ENCODE measurements at places on chromosomes 2 and 18.

DNA sequence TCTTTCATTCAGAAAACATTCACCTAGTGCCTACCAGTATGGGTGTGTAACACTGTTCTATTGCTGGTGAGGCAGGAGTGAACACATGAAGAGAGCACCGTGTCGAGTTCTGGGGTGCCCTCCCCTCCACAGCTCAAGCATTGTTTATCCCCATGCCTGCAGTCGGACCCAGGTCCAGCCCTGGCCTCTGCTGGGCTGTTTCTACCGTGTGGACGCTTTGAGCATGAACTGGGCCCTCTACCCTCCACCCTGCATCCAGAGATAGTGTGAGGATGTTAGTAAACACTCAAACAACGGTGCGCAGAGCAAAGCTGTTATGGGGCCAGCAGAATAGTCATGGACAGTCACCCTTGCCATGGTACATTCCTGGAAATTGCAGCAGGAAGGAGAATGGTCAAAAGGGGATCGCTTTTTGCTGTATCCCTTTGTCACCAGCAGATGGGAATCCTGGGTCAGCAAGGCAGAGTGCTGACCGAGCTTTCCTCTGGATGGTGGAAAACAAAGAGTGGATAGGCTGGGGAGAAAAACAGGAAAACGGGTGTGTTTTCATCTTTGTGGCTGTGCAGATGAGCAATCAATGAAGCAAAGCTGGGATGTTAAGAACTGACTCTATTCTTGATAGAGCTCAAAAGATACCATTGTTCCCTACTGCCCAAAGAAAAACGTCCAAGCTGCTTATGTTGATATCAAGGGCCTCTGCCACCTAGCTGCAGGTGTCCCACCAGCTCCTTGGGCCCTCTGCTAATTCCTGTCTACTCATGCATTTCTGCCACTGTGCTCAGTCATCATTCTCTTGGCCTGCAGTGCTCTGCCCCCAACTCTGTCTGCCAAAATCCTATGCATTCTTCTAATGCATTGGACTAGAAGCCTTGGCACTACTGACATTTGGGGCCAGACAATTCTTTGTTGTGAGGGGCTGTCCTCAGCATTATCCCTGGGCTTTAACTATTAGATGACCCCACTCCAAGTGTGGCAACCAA lies 38.7 kb downstream of the REEP1 start:
- H3K36me3 ChIP-seq, result no peaks in the 10 kb centered on the region
- H3K4me3 ChIP-seq, result no peak overlapping the region
- H3K4me1 ChIP-seq, result peaks cover 15% of the 10 kb centered on the region
- H3K27ac ChIP-seq, result peak overlapping the region; percentile 80
- no peaks in the 10 kb centered on the region for H3K27me3 ChIP-seq

GRCh38 chr18:66994790-66995189 lies 390.9 kb upstream of the CDH19 start:
- no peaks in the 10 kb centered on the region for H3K36me3 ChIP-seq
- H3K27me3 ChIP-seq, result no peaks in the 10 kb centered on the region
- H3K4me3 ChIP-seq, result no peak overlapping the region
- H3K27ac ChIP-seq, result no peak overlapping the region
- no peaks in the 10 kb centered on the region for H3K4me1 ChIP-seq

DNA sequence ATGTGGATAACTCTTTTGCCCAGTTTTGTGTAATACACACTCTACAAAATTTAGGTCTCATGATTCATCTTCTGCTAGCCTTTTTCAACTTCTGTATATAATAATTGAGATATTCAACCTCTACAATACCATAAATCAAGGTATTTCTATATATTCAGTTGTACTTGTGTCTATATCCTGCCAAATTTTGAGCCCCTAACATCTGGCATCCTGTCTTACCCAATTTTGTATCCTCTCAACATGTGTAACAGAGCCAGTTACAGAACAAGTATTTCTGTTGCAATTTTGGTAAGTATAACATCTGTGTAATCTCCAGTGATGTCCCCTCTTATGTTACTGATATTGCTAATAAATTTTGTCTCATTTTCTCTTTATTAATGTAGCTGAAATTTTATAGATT lies 145.8 kb downstream of the TRIB2 start:
- no peak for DNase-seq
- no peaks in the 10 kb centered on the region for H3K36me3 ChIP-seq
- H3K27me3 ChIP-seq, result no peaks in the 10 kb centered on the region
- no peaks in the 10 kb centered on the region for H3K4me1 ChIP-seq
- H3K27ac ChIP-seq, result no peak overlapping the region

DNA sequence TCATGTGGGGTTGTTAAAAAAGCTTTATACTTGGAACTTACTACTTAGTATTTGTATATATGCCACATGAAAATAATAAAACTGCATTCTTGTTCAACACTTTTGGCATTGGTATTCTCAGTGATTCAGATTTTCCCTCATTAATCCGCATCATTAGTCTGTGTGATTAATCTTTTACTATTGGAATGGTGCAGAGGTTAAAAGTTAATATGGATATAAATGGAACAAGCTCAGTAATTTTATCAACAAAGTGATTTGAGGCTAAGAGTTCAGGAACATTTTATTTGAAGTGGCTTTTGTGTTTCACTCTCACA lies 45.4 kb upstream of the REG3G start:
- no peak overlapping the region for H3K4me3 ChIP-seq
- no peaks in the 10 kb centered on the region for H3K36me3 ChIP-seq
- no peak overlapping the region for H3K27ac ChIP-seq
- no peak for DNase-seq

- no peak for DNase-seq
- no peak overlapping the region for H3K4me3 ChIP-seq
- no peaks in the 10 kb centered on the region for H3K4me1 ChIP-seq
- no peaks in the 10 kb centered on the region for H3K27me3 ChIP-seq
- peaks cover 76% of the 10 kb centered on the region for H3K36me3 ChIP-seq
- H3K27ac ChIP-seq, result no peak overlapping the region
Measured at GRCh38 chr2:84435345-84436025, 23.6 kb downstream of the SUCLG1 start.

DNA sequence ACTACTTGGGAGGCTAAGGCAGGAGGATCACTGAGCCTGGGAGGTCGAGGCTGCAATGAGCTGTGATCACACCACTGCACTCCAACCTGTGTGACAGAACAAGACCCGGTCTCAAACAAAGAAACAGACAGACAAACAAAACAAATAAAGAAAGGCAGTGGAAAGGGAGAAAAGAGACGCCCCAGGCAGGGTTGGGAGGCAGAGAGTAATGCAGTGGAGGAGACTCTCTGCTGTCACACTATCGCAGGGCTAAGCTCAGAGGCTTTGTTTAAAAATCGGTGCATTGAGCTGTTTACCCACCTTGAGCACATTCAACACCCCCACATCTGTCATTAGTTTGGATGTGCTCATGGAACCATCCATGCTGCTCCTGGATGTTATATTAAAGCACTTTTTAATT lies 84.2 kb upstream of the RMP24 start:
- H3K36me3 ChIP-seq, result no peaks in the 10 kb centered on the region
- H3K4me1 ChIP-seq, result no peaks in the 10 kb centered on the region
- no peaks in the 10 kb centered on the region for H3K27me3 ChIP-seq
- no peak for DNase-seq

- no peak overlapping the region for H3K27ac ChIP-seq
- DNase-seq, result no peak
- H3K36me3 ChIP-seq, result no peaks in the 10 kb centered on the region
- no peak overlapping the region for H3K4me3 ChIP-seq
- no peaks in the 10 kb centered on the region for H3K27me3 ChIP-seq
Measured at GRCh38 chr2:124713969-124714368, 688.9 kb downstream of the CNTNAP5 start.

DNA sequence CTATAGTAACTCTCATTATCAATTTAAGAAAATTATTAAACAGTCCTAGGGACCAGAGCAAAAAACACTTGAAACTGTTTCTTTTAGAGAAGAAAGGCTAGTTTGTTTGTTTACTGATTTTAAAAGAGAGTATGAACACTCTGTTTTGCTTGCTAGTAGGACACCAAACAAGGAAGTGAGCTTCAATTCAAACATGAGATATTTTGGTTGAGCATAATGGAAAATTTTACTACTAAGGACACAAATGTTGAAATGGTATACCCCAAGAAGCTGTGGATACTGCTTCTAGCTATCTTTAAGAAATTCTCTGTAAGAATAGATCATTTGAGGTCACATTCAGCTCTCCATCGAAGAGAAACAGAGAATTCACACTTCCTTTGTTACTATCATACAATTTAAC lies 216.3 kb upstream of the SMAD7 start:
- H3K27ac ChIP-seq, result no peak overlapping the region
- peaks cover 24% of the 10 kb centered on the region for H3K4me1 ChIP-seq
- H3K36me3 ChIP-seq, result peaks cover 18% of the 10 kb centered on the region
- no peak overlapping the region for H3K4me3 ChIP-seq
- no peaks in the 10 kb centered on the region for H3K27me3 ChIP-seq
- DNase-seq, result no peak

DNA sequence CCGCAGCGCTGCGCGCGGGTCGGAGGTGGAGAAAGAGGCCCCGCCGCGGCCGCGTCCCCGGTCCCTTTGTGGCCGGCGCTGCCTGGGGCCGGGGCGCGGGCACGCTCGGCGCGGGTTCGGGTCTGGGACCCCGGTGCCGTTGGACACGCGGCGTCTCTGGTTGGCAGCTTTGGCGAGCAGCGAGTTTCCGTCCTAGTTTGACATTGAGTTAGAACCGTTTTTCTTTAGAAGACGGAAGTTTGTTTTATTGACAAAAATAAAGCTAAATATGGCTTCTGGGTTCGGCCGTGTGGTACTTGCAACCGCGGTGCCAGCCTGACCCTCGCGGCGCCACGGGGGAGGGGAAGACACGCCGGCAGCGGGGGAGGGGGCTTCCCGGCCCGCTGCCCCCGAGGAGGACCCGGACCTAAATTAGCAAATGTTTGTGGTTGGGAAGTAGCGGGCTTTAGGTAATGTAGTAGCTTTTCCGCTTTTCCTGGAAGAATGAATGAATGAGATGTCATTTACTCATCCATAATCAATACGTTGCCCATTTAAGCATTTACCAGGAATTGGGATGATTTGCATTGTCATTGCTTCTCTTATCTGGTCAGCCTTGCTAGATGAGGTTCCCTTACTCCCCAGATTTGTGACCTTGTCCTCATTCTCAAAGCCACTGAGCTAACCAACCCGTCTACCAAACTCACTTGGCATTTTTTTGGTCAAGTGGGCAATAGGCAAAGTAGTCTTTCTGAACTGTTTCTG lies 530 bp downstream of the GALNT1 start:
- H3K36me3 ChIP-seq, result no peaks in the 10 kb centered on the region
- peak overlapping the region; percentile 75 for H3K27ac ChIP-seq
- H3K4me3 ChIP-seq, result peak overlapping the region; percentile 69
- no peak for DNase-seq
- no peaks in the 10 kb centered on the region for H3K4me1 ChIP-seq
- no peaks in the 10 kb centered on the region for H3K27me3 ChIP-seq

- DNase-seq, result no peak
- H3K27ac ChIP-seq, result no peak overlapping the region
- no peaks in the 10 kb centered on the region for H3K36me3 ChIP-seq
- H3K27me3 ChIP-seq, result no peaks in the 10 kb centered on the region
Measured at GRCh38 chr2:207617011-207617671, 8.1 kb downstream of the METTL21A start.

GRCh38 chr18:12306752-12307700 lies 1.0 kb upstream of the TUBB6 start:
- DNase-seq, result peak; percentile 87
- peak overlapping the region; percentile 98 for H3K27ac ChIP-seq
- peaks cover 16% of the 10 kb centered on the region for H3K36me3 ChIP-seq
- H3K4me3 ChIP-seq, result peak overlapping the region; percentile 88
- H3K4me1 ChIP-seq, result no peaks in the 10 kb centered on the region

DNA sequence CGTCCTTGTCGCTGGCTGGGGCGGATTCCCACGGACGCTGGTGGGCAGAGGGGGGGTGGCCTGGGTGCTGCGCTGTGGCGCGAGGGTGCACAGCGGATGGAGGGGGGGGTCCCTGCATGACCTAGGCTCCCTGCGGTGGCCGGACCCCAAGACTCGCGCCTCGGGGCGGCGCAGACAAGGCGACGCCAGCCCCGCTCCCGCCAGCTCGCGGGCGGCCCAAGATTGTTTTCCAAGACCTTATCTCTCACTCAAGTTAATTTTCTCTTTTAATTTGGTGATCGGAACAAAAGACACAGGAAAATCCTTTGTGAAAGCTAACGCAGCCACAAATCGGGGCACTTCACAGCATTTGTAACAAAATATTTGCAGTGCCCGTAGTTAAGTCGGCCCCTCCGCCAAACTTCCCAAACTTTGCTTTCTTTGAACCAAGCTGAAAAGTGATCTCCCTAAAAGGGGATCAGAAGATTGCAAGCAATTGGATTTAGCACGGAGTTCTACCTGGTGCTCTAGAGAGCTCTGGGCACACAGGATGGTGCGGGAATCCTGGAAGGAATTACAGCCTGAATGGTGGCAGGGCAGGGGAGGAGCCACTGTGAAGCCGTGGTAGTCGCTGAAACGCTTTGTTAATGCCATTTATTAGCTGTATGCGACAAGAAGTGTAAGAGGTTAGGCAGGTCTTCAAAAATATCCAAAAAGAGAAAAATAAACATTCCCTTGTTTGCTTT lies 4.8 kb upstream of the ID2 start:
- H3K27ac ChIP-seq, result peak overlapping the region; percentile 100
- no peaks in the 10 kb centered on the region for H3K27me3 ChIP-seq
- H3K36me3 ChIP-seq, result no peaks in the 10 kb centered on the region
- H3K4me1 ChIP-seq, result peaks cover 32% of the 10 kb centered on the region

GRCh38 chr2:42286268-42286946 lies 74.6 kb downstream of the COX7A2L start:
- H3K27me3 ChIP-seq, result no peaks in the 10 kb centered on the region
- no peak overlapping the region for H3K27ac ChIP-seq
- no peak overlapping the region for H3K4me3 ChIP-seq
- H3K4me1 ChIP-seq, result no peaks in the 10 kb centered on the region
- no peak for DNase-seq

- no peaks in the 10 kb centered on the region for H3K36me3 ChIP-seq
- no peaks in the 10 kb centered on the region for H3K27me3 ChIP-seq
- no peak overlapping the region for H3K4me3 ChIP-seq
- H3K27ac ChIP-seq, result no peak overlapping the region
- H3K4me1 ChIP-seq, result peaks cover 15% of the 10 kb centered on the region
Measured at GRCh38 chr2:150286730-150287362, 200.6 kb downstream of the RND3 start.

- H3K27ac ChIP-seq, result no peak overlapping the region
- DNase-seq, result no peak
- no peaks in the 10 kb centered on the region for H3K27me3 ChIP-seq
- no peaks in the 10 kb centered on the region for H3K4me1 ChIP-seq
- H3K36me3 ChIP-seq, result no peaks in the 10 kb centered on the region
Measured at GRCh38 chr18:68244786-68245185, 470.1 kb downstream of the TMX3 start.

GRCh38 chr2:188176620-188177019 lies 115.1 kb upstream of the GULP1 start:
- H3K4me1 ChIP-seq, result peaks cover 3% of the 10 kb centered on the region
- no peak overlapping the region for H3K4me3 ChIP-seq

DNA sequence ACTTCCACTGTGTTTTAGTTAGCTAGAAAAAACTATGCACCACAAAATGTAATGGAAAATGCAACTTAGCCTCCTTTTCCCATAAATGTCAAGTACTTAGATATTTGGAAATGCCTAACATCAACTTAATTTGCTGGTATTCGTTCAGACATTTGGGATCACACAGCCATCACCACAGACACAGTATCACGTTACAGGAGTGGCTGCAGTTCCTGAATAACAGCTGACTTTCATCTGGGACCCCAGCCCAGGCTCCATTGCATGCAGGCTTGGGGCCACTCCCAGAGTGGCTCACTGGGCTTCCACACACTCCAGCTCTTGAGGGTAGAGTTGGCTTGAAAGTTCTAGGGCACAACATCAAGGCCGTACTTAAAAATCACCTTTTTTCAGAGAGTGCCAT lies 9.3 kb downstream of the TMEM182 start:
- H3K27me3 ChIP-seq, result no peaks in the 10 kb centered on the region
- H3K27ac ChIP-seq, result no peak overlapping the region
- H3K36me3 ChIP-seq, result no peaks in the 10 kb centered on the region

- H3K4me3 ChIP-seq, result no peak overlapping the region
- no peaks in the 10 kb centered on the region for H3K4me1 ChIP-seq
- no peak for DNase-seq
- H3K27me3 ChIP-seq, result no peaks in the 10 kb centered on the region
Measured at GRCh38 chr2:31764169-31764568, 183.4 kb upstream of the SRD5A2 start.

Data from tibial artery (tissue), 4 donors.